ENCODE measurements at places on chromosomes 3 and 15. TPM values are rescaled to one million over a fixed set of nuclear protein-coding genes. Genes with fewer than 3 reads are reported as not detected.

The GOLGA8G gene
- not detected for total RNA-seq

The TRIM42 gene
- total RNA-seq: not detected

The ATP13A4 gene
- 5.6 TPM for total RNA-seq

The BNC1 gene
- not detected for total RNA-seq

The CFAP91 gene
- 5.4 TPM for total RNA-seq

The HYAL1 gene
- total RNA-seq: 3.8 TPM

The CAMP gene
- total RNA-seq: not detected

The SPINK8 gene
- not detected for total RNA-seq

The ACAA1 gene
- 123 TPM for total RNA-seq

The CHRFAM7A gene
- 0.96 TPM for total RNA-seq

The TICRR gene
- total RNA-seq: not detected

The RTP2 gene
- not detected for total RNA-seq

DNA sequence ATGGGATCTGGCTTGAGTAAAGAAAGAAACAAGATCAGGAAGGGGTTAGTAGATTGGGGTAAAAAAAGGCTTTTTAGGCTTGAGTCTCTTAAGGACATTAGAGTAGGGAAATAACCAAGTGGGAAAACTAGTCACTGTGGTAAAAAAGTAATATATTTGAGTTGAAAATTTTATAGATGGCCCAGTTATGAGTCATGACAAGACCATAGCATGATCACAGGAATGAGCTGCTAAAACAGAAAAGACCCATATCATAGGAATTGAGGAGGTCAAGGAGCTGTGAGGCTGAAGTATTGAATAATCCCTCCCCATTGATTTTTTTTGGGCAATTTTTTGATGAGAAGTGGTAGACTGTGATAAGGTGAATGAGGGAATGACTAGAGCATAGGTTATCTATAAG, 69.2 kb upstream of the TBC1D5 start:
- H3K4me3 ChIP-seq: no peak overlapping the region
- H3K27ac ChIP-seq: no peak overlapping the region
- H3K27me3 ChIP-seq: no peaks in the 10 kb centered on the region
- no peaks in the 10 kb centered on the region for H3K36me3 ChIP-seq

GRCh38 chr15:85778107-85778776, 16.5 kb downstream of the KLHL25 start:
- no peak for DNase-seq
- no peaks in the 10 kb centered on the region for H3K36me3 ChIP-seq
- H3K4me3 ChIP-seq: no peak overlapping the region
- no peaks in the 10 kb centered on the region for H3K27me3 ChIP-seq

DNA sequence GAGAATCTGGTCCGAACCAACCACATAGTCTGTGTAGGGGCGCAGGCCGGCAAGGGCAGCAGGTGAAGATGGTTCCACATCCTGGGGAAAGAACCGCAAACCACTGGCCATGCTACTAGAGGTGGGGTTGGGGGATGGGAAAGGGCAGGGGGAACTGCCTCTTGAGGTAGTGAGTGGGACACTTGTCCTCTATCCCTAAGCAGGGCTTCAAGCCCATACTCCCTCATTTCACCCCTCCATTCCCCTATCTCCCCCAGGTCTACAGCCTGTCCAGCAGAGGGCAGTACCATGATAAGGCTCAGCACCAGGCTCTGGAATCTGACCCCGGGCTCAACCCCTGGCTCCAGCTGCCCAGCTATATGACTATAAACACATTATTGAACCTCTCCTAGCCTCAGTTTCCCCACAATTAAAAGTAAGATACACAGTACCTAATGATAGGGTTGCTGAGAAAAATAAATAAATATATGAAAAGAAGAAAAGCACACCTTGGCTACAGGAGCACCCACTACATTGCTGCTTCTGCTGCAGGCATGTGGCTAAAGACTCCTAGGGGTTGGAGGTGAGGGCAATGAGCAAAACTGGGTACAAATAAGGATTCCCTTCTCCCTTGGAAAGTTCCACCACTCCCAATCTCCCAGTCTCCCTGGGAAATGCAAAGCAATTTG, 6.3 kb downstream of the GORASP1 start:
- H3K4me1 ChIP-seq: peaks cover 34% of the 10 kb centered on the region
- no peak overlapping the region for H3K4me3 ChIP-seq
- no peaks in the 10 kb centered on the region for H3K36me3 ChIP-seq
- H3K27me3 ChIP-seq: no peaks in the 10 kb centered on the region
- no peak overlapping the region for H3K27ac ChIP-seq

- no peaks in the 10 kb centered on the region for H3K36me3 ChIP-seq
- no peak overlapping the region for H3K4me3 ChIP-seq
- H3K27me3 ChIP-seq: no peaks in the 10 kb centered on the region
- H3K4me1 ChIP-seq: no peaks in the 10 kb centered on the region
Observed at GRCh38 chr3:143763564-143764162, 84.6 kb downstream of the SLC9A9 start.

DNA sequence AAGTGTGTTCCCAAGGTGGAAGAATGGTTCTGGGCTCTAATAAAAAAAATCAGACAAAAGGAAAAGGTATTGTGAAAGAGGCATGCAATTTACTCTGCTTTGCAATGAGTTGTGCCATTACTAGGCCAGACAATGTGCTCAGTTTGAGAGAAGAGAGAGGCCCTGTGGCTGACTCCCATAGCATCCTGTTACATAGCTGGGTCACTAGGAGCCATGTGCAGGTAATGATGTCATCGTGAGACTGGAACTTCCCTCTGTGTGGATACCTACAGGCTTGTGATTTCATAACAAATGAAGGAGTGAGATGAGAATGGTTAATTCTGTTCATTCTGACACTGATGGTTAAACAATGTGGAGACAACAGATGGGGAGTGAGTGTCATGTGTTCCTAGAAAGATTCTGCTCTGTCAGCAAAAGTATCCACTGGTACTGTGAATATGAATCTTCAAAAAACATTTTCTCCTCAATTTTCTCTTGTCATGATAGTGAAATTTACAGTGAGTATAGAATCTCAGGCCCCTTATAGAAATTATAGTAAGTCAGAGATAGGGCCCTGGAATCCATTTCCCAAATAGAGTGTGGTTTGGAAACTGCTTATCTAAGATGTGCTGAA, 648.7 kb upstream of the DPPA4 start:
- no peak overlapping the region for H3K4me3 ChIP-seq
- no peaks in the 10 kb centered on the region for H3K36me3 ChIP-seq
- no peaks in the 10 kb centered on the region for H3K4me1 ChIP-seq
- no peaks in the 10 kb centered on the region for H3K27me3 ChIP-seq

GRCh38 chr15:40550341-40551037, 14.4 kb downstream of the CCDC32 start:
- peak overlapping the region; percentile 53 for H3K27ac ChIP-seq
- no peaks in the 10 kb centered on the region for H3K4me1 ChIP-seq
- H3K36me3 ChIP-seq: no peaks in the 10 kb centered on the region
- no peak overlapping the region for H3K4me3 ChIP-seq
- H3K27me3 ChIP-seq: no peaks in the 10 kb centered on the region

- no peak overlapping the region for H3K4me3 ChIP-seq
- no peaks in the 10 kb centered on the region for H3K27me3 ChIP-seq
- H3K27ac ChIP-seq: no peak overlapping the region
- no peak for DNase-seq
Observed at GRCh38 chr3:188041193-188041592, 112.8 kb upstream of the LPP start.

GRCh38 chr3:59774634-59775033, 724.8 kb upstream of the CFAP20DC start:
- H3K36me3 ChIP-seq: no peaks in the 10 kb centered on the region
- H3K4me1 ChIP-seq: no peaks in the 10 kb centered on the region
- H3K27ac ChIP-seq: no peak overlapping the region

DNA sequence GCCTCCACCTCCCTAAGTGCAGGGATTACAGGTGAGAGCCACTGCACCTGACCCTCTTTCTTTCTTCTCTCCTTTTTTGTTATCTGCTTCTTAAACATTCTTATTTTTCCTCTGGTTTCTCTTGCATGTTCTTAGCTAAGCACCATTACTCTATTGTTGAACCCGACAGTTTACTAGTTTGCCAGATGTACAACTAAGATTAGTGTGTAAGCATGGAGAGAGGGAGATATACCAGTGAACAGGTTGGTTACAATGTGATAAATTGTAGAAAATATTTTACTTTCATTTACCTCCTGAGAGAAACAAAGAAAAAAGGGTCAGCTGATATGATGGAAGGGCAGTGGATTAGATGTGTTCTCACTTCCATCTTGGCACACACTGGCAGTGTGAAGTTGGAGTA, 4.9 kb downstream of the HAUS2 start:
- no peaks in the 10 kb centered on the region for H3K27me3 ChIP-seq
- no peak overlapping the region for H3K4me3 ChIP-seq
- H3K27ac ChIP-seq: no peak overlapping the region
- DNase-seq: no peak
- H3K36me3 ChIP-seq: no peaks in the 10 kb centered on the region
- peaks cover 9% of the 10 kb centered on the region for H3K4me1 ChIP-seq

GRCh38 chr3:150183678-150184425, 213.2 kb upstream of the PFN2 start:
- H3K27me3 ChIP-seq: no peaks in the 10 kb centered on the region
- peaks cover 10% of the 10 kb centered on the region for H3K4me1 ChIP-seq
- no peak overlapping the region for H3K27ac ChIP-seq

- DNase-seq: no peak
- H3K27ac ChIP-seq: no peak overlapping the region
- no peak overlapping the region for H3K4me3 ChIP-seq
- no peaks in the 10 kb centered on the region for H3K4me1 ChIP-seq
- H3K36me3 ChIP-seq: no peaks in the 10 kb centered on the region
- no peaks in the 10 kb centered on the region for H3K27me3 ChIP-seq
Observed at GRCh38 chr15:66216806-66217205, 36.7 kb downstream of the MEGF11 start.

DNA sequence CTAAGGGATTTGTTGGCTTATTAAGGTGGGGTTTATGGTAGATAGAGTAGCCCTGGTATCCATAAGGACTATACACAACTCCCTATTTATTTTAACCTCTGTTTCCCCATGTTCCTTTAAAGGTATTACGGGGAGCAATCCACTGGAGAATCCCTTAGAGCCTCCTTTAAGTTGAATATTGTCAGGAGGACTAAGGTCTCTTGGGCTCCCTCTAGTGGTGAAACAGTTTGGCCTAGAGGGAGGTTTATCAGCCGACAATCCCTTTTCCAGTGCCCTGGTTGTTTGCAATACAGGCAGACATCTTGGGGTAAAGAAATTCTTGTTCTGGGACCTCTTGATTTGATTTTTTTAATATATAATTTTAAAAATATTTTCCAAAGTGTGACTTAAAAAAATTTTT, 12.9 kb downstream of the OPA1 start:
- no peaks in the 10 kb centered on the region for H3K4me1 ChIP-seq

- no peaks in the 10 kb centered on the region for H3K27me3 ChIP-seq
- peak; percentile 61 for DNase-seq
- H3K27ac ChIP-seq: peak overlapping the region; percentile 97
- H3K4me3 ChIP-seq: peak overlapping the region; percentile 89
Observed at GRCh38 chr15:70096215-70097062, 1.3 kb downstream of the TLE3 start.

- H3K27me3 ChIP-seq: no peaks in the 10 kb centered on the region
- H3K36me3 ChIP-seq: no peaks in the 10 kb centered on the region
- no peak overlapping the region for H3K27ac ChIP-seq
- DNase-seq: no peak
- no peak overlapping the region for H3K4me3 ChIP-seq
Observed at GRCh38 chr3:79253271-79253670, 514.5 kb downstream of the ROBO1 start.

DNA sequence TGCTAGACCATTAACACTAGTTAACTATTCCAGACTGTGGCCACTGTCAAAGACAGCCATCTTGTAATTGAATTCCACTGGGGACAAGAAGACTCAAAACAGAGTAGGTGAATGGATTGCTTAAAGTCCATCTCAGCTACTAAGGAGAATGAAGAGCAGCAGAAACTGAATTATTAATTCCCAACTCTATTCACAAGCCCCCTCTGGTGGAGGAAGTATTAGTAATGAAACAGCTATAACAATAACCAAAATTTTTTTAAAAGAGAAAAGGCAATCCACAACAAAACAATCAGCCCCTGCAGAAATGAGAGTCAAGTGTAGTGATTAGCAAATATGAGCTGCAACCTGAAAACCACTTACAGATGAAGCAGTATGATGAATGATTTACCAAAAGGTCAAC, 302.8 kb downstream of the FHIT start:
- no peaks in the 10 kb centered on the region for H3K36me3 ChIP-seq
- no peak overlapping the region for H3K27ac ChIP-seq
- DNase-seq: no peak
- no peaks in the 10 kb centered on the region for H3K27me3 ChIP-seq
- no peaks in the 10 kb centered on the region for H3K4me1 ChIP-seq

DNA sequence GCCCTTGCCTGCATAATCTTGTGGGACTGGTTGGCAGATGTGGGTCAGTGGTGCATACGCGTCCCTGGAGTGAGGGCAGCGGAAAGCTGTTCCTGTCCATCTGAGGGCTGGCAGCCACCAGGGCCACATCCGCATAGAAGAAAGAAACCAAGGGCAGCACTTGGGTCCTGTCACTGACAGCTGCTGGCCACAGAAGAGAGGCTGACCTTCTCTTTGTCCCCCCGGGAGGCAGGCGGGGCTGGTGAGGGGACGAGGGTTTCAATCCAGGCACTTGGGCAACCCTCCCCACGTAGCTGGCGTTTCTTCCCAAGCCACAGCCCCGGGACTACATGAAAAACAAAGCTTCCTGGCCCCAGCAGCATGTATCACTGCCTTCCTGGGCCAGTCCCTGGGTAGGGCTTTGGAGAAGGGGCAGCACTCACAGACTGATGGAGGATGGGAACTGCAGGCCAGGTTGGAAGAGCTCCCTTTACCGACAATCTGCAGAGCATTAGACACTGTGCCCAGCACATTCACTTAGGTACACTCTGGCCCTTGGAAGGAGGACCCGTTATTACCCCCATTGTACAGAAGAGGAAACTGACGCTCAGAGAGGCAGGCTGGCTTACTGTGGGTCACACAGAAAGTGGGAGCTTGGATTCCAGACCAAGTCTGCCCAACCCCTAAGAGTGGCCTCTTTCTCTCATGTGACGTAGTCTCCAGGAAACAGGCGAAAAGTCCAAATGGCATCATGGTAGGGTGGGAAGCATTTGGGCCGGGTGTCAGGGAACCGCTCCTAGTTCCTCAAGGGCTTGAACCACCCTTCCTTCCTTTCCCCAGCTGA, 78.8 kb upstream of the SLC6A6 start:
- H3K4me1 ChIP-seq: no peaks in the 10 kb centered on the region
- H3K4me3 ChIP-seq: no peak overlapping the region
- H3K27ac ChIP-seq: no peak overlapping the region
- H3K36me3 ChIP-seq: no peaks in the 10 kb centered on the region

All from transverse colon (tissue), 4 donors.